ENCODE measurements at places on chromosomes 2 and 18.

DNA sequence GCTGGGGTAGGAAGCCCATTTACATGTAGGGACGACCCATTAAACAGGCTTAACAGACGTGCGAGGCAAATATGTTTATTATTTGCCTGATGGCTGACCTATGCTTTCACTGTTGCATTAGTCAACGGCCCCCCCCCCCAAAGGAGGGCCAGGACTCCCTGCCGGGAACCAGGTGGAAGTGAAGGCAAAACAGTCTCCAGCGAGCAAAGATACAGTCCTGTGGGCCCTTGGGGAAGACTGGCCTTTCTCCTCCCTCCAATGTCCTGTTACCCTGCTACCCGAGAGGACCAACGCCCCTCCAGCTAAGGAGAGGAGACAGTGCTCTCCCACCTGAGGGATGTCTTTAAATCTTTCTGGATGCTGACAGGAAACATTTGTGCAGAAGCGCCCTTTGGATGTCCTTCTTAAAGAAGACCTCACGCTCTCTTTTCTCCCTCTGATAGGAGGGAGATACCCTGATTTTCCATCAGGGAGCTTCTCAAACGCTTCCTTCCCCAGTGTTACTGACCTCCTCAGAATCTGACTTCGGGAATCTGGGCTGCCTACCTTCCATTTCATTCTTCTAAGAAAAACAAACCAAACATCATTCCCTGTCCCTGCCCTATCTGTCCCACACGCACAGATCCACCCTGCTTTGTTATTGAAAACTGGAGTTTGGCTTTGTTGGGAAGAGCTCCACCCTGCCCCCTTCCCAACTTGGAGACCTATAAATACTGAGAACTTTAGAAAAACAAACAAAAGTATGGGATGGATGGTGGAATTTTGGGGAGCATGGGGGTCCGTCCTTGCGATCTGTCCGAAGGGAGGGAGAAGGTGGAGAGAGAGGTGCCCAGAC is 135.9 kb upstream of the SIX3 start:
- DNase-seq, result no peak

- DNase-seq, result no peak
These were observed 66.7 kb upstream of the RPL31 start for GRCh38 chr2:100935372-100935752.

DNA sequence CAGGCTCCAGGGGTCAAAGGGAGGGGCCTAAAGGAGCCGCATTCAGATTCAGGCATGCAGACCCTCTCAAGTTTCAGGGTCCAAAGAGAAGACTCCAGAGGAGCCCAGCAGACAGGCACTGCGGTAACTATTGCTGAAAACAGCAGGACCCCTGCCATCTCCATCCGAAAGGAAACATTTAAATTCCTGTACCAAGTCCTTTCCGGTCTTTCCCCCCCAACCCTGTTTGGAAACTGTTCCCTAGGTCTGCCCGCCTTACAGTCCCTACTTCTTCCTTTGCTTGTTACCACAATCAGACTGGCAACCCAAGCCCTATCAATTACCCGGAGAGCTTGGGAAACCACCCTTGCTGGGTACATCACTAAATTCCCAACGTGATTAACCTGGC is 82.0 kb downstream of the DNMT3A start:
- DNase-seq, result no peak

GRCh38 chr2:11007331-11008264 is 95.9 kb downstream of the KCNF1 start:
- DNase-seq, result no peak

GRCh38 chr2:41657226-41657625 is 390.6 kb upstream of the PKDCC start:
- DNase-seq, result no peak

DNA sequence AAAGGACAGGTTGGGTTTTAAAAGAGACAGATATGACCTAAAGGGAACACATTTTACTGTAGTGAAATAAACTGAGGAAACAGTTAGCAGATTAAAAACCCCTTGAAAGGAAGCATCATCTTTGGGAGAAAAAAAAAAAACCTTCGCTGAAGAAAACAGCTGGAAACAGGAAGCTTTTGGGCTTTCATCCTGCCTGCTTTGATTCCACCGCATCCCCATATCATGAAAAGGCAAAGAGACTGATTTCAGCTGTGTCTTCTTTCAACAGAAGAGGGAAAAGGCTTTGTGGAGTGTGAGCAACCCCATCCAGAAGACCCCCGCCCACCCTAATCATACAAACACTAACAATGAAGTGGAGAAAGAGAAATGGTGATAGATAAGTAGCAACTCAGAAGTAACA is 86.4 kb downstream of the TCF4 start:
- DNase-seq, result no peak

- no peak for DNase-seq
These were observed 29.7 kb downstream of the AGPS start for GRCh38 chr2:177422271-177422670.

- DNase-seq, result no peak
These were observed 105.9 kb downstream of the DYSF start for GRCh38 chr2:71559080-71559827.

GRCh38 chr18:8615397-8616027 is 6.3 kb downstream of the RAB12 start:
- no peak for DNase-seq
